Fibroblast of lung (primary cell): ENCODE measurements at places on chromosomes 1 and 21. TPM values are rescaled to one million over a fixed set of nuclear protein-coding genes. Genes with fewer than 3 reads are reported as not detected.

The LCE1E gene
- not detected in 2 replicates for total RNA-seq

GRCh38 chr1:111199329-111199728 lies 1.1 kb downstream of the DENND2D start:
- no peak overlapping the region for H3K27ac ChIP-seq
- no peak overlapping the region for H3K4me3 ChIP-seq
- peaks cover under 1% of the 10 kb centered on the region for H3K27me3 ChIP-seq
- H3K4me1 ChIP-seq, result peaks cover 6% of the 10 kb centered on the region
- no peaks in the 10 kb centered on the region for H3K36me3 ChIP-seq
- no peak for DNase-seq

GRCh38 chr1:237041795-237042525 lies at the start of gene RYR2:
Gene RYR2, plus strand, starts transcription at chr1:237042184. Its CDS starts 338 bp downstream, at chr1:237042522.
- no peak within 1 kb of the TSS for H3K27ac ChIP-seq
- H3K4me1 ChIP-seq, result peaks cover 2% of the 10 kb centered on the region
- H3K27me3 ChIP-seq, result peaks cover 17% of the 10 kb centered on the region

The SLC2A5 gene
- total RNA-seq, result 0.77 and 0.83 TPM in 2 replicates

DNA sequence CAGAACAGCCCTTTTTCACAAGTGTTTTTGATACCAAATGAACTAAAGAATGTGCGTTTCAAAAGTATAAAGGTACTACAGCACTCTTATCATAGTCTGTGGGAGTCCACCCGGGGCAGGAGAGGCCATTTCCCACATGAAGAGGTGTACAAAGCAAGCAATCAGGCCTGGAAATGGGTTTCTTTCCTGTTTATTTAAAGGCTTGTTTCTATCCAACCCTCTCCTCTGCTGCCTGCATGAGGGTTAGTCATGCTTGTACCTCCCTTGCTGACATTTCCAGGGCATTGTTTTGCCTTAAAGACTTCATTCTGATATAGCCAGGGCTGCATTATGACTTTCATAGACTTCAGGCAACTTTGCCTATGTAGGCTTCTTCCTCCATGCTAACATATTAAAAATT lies 11.6 kb downstream of the SELP start:
- no peak overlapping the region for H3K27ac ChIP-seq
- H3K4me3 ChIP-seq, result no peak overlapping the region
- DNase-seq, result no peak
- no peaks in the 10 kb centered on the region for H3K4me1 ChIP-seq
- no peaks in the 10 kb centered on the region for H3K27me3 ChIP-seq

The PEAR1 gene
- 2.3 and 2.6 TPM in 2 replicates for total RNA-seq

- peaks cover 4% of the 10 kb centered on the region for H3K4me1 ChIP-seq
- DNase-seq, result no peak
- no peaks in the 10 kb centered on the region for H3K27me3 ChIP-seq
- H3K4me3 ChIP-seq, result no peak overlapping the region
- H3K27ac ChIP-seq, result peak overlapping the region; percentile 92
- H3K36me3 ChIP-seq, result no peaks in the 10 kb centered on the region
Measured at GRCh38 chr21:43361127-43361492, 65.8 kb downstream of the SIK1 start.

- no peak overlapping the region for H3K4me3 ChIP-seq
- H3K4me1 ChIP-seq, result no peaks in the 10 kb centered on the region
- no peak for DNase-seq
- H3K27ac ChIP-seq, result no peak overlapping the region
- no peaks in the 10 kb centered on the region for H3K36me3 ChIP-seq
Measured at GRCh38 chr1:86201311-86201710, 44.7 kb upstream of the COL24A1 start.

The KRTAP19-1 gene
- total RNA-seq, result not detected in 2 replicates

DNA sequence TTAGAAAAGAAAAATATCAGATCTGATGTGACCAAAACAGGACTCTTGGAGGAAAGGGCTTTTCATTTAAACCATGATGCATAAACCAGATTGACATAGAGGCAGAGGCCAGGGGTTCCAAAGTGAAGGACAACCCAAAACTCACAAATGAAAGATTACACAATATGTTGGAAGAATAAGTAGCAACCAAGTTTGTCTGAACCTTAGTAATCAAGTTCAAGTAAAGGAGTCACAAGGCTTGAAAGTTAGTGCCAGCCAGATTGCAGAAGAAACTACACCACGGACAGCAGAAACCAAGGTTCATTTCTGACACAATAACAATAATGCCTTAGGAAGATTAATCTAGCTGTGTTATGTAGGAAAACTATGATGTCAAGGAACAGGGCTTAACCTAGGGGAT lies 124.6 kb downstream of the ZC3H11B start:
- DNase-seq, result no peak
- H3K27ac ChIP-seq, result no peak overlapping the region
- H3K4me1 ChIP-seq, result no peaks in the 10 kb centered on the region
- no peaks in the 10 kb centered on the region for H3K36me3 ChIP-seq

The SERPINC1 gene
- under 0.01 TPM in 1 of 2 replicates, not detected in the other for total RNA-seq

DNA sequence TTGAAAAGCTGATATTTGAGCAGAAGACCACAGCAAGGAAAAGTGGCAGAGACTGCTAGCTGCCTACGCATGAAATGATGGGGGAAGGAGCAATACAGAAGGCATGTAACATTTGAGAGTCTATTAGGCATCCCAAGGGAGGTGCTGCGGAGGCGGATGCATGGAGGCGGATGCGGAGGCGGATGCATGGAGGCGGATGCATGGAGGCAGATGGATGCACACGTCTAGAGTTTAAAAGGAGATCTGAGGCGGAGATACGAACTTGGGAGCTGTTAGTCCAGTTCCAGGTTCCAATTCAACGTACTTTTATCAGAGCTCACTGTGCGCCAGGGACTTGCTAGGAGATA lies 744 bp upstream of the DDX20 start:
- peak; percentile 57 for DNase-seq
- peak overlapping the region; percentile 92 for H3K4me3 ChIP-seq
- H3K27me3 ChIP-seq, result no peaks in the 10 kb centered on the region
- peaks cover 2% of the 10 kb centered on the region for H3K4me1 ChIP-seq
- H3K27ac ChIP-seq, result peak overlapping the region; percentile 98

The SOD1 gene
- 212 and 286 TPM in 2 replicates for total RNA-seq

DNA sequence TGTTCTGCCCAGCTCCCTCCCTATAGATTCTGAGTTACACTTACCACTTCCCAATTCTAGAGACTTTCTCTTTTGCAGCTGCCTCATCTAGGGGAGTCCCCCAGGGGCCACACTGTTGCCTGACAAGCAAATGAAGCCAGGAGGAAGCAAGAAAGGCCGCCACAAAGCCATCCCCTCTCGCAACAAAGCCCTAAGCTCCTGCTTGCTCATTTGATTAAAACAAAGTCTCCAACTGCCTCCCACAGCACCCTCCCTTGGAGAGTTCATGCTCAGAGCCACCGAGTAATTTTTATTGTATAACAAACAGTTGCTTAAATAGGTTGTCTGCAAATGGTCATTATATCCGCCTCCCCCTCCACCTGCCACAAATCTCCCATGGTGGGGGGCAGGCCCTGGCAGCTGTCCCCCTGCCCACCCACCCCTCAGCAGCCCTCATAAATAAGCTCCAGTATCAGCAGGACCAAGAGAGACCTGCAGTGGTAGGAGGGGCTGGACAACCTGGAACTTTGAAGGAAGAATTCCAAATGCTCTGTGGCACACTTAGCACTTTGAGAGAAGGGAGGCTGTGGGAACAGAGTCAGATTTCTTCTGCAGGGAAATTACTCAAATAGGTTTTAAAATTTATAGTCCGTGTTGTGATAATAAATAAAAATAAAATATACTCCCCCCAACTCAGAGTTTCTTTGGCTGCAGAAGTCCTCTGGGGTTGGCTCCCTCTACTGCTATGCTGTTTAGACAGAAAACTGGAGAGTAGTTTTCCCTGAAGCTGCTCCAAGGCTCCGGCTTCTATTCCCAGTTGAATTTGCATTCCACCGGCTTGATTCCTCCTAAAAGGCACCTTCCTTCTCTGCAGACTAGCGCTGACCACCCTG lies 237.5 kb downstream of the TTLL7 start:
- no peak overlapping the region for H3K27ac ChIP-seq
- no peaks in the 10 kb centered on the region for H3K36me3 ChIP-seq
- DNase-seq, result no peak
- H3K4me3 ChIP-seq, result no peak overlapping the region
- H3K4me1 ChIP-seq, result no peaks in the 10 kb centered on the region

DNA sequence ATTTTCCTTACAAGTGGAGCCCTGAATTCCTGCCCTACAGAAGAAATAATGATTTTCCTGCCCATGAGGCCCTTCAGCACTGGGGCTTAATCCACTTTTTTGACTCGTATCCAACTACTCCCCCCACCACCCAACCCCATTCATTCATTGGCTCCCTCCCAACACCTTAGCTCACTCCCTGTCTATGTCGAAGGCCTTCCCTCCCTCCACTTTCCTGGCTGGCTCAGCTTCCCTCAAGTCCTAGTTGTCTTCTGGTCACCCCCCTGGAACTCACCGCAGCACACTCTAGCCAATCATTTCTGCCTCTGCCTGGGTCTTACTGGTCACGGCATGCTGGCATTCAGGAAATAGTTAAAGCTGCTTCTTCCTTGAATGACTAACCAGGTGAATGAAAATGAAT lies 118.9 kb downstream of the PGBD5 start:
- H3K27me3 ChIP-seq, result no peaks in the 10 kb centered on the region
- DNase-seq, result no peak
- no peaks in the 10 kb centered on the region for H3K36me3 ChIP-seq
- no peaks in the 10 kb centered on the region for H3K4me1 ChIP-seq
- no peak overlapping the region for H3K27ac ChIP-seq
- H3K4me3 ChIP-seq, result no peak overlapping the region

The USH2A gene
- total RNA-seq, result under 0.01 TPM in 2 replicates

- H3K27me3 ChIP-seq, result no peaks in the 10 kb centered on the region
- DNase-seq, result peak; percentile 89
- no peak overlapping the region for H3K4me3 ChIP-seq
- no peak overlapping the region for H3K27ac ChIP-seq
- H3K36me3 ChIP-seq, result no peaks in the 10 kb centered on the region
Measured at GRCh38 chr1:243233908-243234307, 21.2 kb downstream of the CEP170 start.

- H3K4me3 ChIP-seq, result no peak overlapping the region
- no peak overlapping the region for H3K27ac ChIP-seq
- H3K36me3 ChIP-seq, result no peaks in the 10 kb centered on the region
- DNase-seq, result no peak
- no peaks in the 10 kb centered on the region for H3K27me3 ChIP-seq
- H3K4me1 ChIP-seq, result no peaks in the 10 kb centered on the region
Measured at GRCh38 chr1:113156368-113156767, 83.4 kb downstream of the LRIG2 start.

DNA sequence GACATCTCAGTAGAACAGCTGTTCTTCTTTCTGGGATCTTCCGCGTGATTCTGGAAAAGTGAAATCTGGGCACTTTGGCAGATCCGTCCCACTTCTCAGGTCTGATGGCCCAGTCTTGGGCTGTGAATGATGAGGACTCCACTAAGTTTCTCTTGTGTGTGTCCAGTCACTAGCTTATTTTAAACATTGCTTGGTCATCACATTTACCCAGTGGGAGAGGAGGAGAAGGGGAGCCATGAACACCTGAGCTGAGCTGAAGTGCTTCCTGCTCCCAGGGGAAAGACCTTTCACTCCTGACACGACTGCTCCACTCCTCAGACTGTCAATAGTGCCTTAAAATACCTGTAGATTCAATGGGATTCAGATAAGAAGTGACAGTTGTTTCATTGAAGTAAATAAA lies 101.9 kb upstream of the SLC35F3 start:
- H3K27ac ChIP-seq, result no peak overlapping the region
- no peaks in the 10 kb centered on the region for H3K27me3 ChIP-seq
- no peak for DNase-seq
- no peaks in the 10 kb centered on the region for H3K4me1 ChIP-seq

- H3K4me1 ChIP-seq, result no peaks in the 10 kb centered on the region
- H3K27me3 ChIP-seq, result no peaks in the 10 kb centered on the region
- no peak for DNase-seq
- H3K36me3 ChIP-seq, result no peaks in the 10 kb centered on the region
Measured at GRCh38 chr1:76680651-76681050, 186.6 kb upstream of the ST6GALNAC5 start.

GRCh38 chr1:77399250-77400086 lies 117.6 kb downstream of the AK5 start:
- DNase-seq, result no peak
- no peaks in the 10 kb centered on the region for H3K36me3 ChIP-seq
- H3K27ac ChIP-seq, result no peak overlapping the region
- no peaks in the 10 kb centered on the region for H3K27me3 ChIP-seq

- H3K27ac ChIP-seq, result no peak overlapping the region
- H3K36me3 ChIP-seq, result no peaks in the 10 kb centered on the region
- peaks cover 8% of the 10 kb centered on the region for H3K4me1 ChIP-seq
- no peaks in the 10 kb centered on the region for H3K27me3 ChIP-seq
- no peak overlapping the region for H3K4me3 ChIP-seq
Measured at GRCh38 chr1:15207031-15207828, 39.8 kb upstream of the FHAD1 start.

- H3K36me3 ChIP-seq, result peaks cover 12% of the 10 kb centered on the region
- H3K4me3 ChIP-seq, result no peak overlapping the region
- H3K27me3 ChIP-seq, result no peaks in the 10 kb centered on the region
- peaks cover 49% of the 10 kb centered on the region for H3K4me1 ChIP-seq
- H3K27ac ChIP-seq, result peak overlapping the region; percentile 95
Measured at GRCh38 chr1:151314137-151314875, 12.9 kb downstream of the PI4KB start.

GRCh38 chr21:42555756-42556438 lies 42.2 kb downstream of the SLC37A1 start:
- no peaks in the 10 kb centered on the region for H3K36me3 ChIP-seq
- no peak overlapping the region for H3K27ac ChIP-seq
- H3K27me3 ChIP-seq, result no peaks in the 10 kb centered on the region
- DNase-seq, result no peak
- H3K4me3 ChIP-seq, result no peak overlapping the region

DNA sequence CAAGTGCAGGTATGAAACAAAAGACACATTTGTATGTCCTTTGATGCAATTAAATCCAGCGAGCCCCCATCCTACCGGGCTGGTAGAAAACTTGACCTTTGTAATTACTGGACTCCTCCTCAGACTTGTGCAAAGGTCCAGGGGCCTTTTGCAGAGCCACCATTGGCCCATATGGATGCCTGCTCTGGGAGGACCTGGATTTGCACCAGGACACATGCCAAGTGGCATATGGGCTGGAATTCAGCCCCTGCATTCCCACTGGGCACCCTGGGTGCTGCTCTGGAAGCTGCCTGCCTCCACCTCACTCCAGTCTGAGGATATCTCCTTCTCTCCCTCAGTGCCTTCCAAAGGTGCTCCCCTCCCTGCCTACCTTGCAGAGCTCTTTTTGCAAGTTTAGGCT lies 36.0 kb downstream of the LACTBL1 start:
- H3K4me3 ChIP-seq, result no peak overlapping the region
- H3K27me3 ChIP-seq, result no peaks in the 10 kb centered on the region
- no peaks in the 10 kb centered on the region for H3K4me1 ChIP-seq
- DNase-seq, result no peak
- no peaks in the 10 kb centered on the region for H3K36me3 ChIP-seq

DNA sequence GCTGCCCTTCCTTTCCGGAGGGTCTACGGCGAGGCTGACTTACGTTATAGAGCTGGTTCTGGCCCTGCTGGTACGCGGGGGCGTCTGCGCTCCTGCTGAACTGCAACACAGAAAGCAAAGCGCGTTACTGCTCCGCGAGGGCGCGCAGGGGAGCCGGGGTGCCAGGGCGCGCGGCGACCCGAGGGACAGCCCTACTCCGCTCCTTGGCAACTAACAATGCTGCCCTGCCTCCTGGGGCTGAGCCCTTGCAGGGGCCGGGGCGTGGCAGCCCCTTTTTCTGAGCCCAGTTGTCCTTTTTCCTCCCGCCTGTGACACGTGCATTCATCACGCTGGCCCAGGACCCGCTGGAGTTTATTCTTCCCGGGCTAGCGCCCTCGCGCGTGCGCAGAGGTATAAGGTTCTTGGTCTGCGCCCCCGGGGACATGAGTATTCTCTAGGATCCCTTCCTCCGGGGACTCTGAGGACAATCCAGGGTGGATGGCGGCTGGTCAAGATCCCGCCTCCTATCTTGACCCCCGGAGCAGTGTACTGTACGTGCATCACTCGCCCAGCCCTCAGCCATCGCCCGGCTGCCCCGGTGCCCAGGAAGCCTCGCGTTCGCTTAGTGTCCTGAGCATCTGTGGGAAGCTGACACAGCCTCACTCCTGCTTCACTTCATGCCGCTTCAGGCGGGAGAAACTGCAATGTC lies 78.9 kb downstream of the CD247 start:
- DNase-seq, result peak; percentile 44
- no peaks in the 10 kb centered on the region for H3K36me3 ChIP-seq
